Stimulated activated CD4-positive, alpha-beta T cell treated with anti-CD3 and anti-CD28 coated beads, Interleukin-12 subunit alpha, Interleukin-12 subunit beta, amount 100 ng/mL, for 4 hours (primary cell): ENCODE measurements at places on chromosomes 12 and 14.

GRCh38 chr14:28012629-28013415 lies 753.8 kb upstream of the FOXG1 start:
- DNase-seq: no peak

DNA sequence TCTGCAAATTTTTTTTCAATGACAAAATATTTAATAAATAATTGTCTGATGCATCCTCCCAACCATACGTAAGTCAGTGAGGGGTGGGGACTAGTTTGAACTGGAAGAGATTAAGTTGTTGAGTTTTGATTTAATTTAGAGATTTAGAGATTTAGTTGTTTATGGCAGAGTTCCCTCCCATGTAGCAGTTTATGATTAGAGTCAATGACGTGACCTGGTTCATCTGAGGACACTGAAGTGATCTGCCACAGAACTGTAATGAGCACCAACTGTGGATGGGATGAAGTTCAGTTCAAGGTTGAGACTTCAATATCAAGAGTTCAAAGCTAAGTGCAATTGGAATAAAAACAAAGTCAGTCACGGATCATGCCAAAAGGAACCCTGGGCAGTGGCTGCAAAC lies 609.3 kb downstream of the NOVA1 start:
- DNase-seq: no peak

DNA sequence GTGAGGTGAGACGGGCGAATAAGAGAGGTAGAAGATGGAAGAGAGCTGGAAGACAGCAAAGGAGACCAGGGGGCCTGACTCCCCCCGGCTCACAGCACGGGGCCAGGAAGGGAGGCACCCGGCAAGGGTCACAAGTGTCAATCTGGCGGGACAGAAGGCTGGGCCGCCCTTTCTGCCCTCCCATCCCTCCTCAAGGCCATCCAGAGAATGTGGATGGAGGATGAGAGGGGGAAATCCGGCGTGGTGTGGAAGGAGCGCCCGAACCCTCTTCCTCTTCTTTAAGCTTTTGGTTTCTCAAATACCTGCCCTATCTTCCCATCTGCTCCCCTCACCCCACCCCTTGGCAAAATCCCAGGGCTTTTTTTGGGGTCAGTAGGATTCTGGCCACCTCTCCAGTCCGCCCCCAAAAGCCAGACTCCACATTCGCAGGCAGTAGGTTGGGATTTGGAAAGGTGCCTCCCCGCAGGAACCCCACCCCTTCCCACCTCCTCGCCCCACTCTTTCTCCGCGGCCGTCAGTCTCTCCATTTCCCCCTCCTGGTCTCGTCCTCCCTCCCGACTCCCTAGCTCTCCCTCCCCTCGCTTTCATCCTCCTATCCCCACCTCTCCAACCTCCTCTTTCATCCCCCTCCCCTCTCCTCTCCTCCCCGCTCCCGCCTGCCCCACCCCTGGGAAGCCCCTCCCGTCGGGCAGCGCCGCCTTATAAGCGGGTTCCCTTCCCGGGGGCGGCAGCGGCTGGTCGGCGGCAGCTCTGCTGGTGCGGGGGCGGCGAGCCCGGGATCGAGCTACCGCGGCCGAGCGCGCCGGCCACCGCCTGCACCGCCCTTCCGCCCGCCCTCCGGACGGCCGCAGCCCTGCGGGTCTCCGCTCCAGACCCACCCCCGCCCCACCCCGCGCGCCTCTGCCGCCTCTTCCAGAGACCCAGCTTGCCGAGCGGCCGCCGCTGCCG lies at the start of gene PTMS:
Gene PTMS, plus strand, starts transcription at position 730 of the 948 bp plus-strand sequence. CDS start 343 bp downstream, outside the sequence.
- no peak for DNase-seq

GRCh38 chr12:79155683-79156082 lies 291.1 kb downstream of the SYT1 start:
- DNase-seq: no peak

DNA sequence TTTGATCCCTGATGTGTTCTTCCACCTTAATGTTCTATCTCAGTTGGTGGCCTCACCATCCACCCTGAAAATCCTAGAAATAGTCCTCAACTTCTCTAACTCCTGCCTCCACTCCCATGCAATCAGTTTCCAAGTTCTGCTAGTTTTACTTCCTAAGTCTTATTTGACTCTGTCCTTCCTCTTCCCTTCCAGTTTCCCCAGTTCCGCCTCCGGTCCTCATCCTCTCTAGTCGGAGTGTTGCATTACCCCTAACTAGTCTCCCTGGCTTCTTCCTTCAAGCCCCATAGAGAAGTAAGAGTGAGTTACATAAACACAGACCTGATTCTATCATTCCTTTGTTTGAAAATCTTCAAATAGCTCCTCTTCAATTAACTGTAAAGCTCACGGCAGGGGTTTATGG lies 236.5 kb downstream of the GXYLT1 start:
- DNase-seq: no peak

DNA sequence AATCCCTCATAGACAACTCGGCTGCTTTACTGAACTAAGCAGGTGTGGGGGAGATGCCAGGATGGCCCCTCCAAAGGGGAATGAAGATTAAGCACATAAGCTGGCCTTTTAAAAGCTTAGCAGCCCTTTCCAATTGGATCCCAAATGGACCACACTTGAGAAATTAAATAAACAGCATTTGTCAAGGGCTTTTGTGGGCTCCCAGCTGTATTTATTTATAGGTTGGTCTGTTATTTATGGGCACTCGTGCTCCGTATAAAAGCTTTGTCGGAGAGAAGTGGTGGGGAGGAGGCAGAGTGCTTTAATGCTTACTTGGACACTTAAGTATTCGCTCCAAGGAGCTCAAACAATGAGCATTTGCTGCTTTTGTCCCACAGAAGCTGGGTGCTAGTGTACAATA lies 580.2 kb downstream of the MED13L start:
- DNase-seq: no peak

DNA sequence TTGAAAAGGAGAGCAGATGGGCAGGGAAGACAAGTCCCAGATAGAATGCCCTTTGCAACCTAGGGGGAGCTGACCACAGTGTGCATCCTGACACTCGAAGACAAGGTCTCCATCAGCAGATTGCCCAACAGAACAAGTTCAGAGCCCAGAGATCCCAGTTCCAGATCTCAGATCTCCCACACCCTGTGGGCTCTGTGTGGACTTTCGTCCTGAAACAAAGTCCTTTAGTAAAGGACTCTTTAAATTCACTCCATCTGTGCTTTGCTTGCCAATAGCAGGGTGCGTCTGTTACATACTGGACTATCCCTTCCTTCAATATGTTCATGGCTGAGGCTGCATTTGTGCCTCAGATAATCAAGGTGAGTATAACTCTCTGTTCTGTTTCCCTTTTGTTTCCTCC lies 8.7 kb upstream of the C1RL start:
- DNase-seq: no peak

DNA sequence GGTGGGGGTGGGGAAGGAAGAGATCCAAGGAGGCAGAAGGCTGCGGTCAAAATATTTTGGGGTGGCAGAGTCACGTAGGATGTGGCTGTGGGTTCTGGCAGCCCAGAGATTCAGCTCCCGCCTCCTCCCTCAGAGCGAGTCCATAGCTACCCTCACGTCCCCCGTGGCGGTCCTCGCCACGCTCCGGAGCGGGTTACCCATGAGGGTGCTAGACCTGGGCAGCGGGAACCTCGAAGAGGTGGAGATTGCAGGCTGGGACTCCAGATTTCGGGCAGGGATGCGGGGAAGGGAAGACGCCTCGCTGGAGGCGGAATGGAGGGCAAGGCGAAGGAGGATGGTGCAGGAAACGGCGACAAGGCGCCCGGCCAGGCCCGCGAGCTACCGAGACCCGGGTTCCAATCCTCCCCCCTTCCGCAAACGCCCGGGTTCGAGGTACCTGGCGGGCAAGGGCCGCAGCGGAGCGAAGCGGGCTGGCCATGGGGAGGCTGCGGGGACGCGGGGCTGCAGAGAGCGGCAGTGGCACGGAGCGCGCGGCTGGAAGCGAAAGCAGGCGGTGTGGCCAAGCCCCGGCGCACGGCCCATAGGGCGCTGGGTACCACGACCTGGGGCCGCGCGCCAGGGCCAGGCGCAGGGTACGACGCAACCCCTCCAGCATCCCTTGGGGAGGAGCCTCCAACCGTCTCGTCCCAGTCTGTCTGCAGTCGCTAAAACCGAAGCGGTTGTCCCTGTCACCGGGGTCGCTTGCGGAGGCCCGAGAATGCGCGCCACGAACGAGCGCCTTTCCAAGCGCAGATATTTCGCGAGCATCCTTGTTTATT lies 46.2 kb downstream of the BCAT1 start:
- DNase-seq: peak; percentile 9

- DNase-seq: peak; percentile 58
Observed at GRCh38 chr14:67571275-67571990, 28.6 kb downstream of the PIGH start.

DNA sequence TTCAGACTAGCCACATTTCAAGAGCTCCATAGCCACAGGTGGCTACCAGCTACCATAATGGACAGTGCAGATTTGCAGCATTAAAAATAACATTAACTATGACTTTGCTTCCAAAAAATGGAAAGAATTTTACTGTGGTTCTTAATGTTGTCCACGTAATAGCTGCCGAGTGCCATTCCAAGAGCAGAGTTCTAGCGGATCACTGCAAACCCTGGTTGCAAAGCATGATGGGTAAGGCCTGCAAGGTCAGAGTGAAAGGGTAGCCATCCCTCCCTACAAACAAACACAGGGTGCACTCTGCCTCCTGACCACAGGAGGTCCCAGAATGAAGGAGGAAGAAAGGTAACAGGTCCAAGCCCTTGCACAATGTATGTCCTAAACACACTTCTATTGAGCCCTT lies 157.6 kb downstream of the DPF3 start:
- DNase-seq: no peak

- no peak for DNase-seq
Observed at GRCh38 chr14:74582910-74583581, 29.0 kb downstream of the LTBP2 start.

GRCh38 chr12:7154901-7155470 lies 24.8 kb downstream of the CLSTN3 start:
- DNase-seq: no peak

- no peak for DNase-seq
Observed at GRCh38 chr12:86623267-86623666, 367.1 kb upstream of the MGAT4C start.

DNA sequence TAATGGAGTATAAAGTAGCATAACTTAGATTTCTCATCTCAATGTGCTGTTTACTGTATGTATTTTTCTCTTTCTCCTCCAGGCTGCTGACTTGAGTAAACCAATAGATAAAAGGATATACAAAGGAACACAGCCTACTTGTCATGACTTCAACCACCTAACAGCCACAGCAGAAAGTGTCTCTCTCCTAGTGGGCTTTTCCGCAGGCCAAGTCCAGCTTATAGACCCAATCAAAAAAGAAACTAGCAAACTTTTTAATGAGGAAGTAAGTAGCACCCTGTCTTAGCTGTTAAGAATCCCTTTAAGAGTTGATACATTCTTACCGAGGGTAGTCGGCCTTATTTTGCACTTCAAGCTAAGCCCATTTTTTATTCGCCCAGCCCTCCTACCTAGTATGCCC lies 55.2 kb downstream of the WDR20 start:
- DNase-seq: no peak

DNA sequence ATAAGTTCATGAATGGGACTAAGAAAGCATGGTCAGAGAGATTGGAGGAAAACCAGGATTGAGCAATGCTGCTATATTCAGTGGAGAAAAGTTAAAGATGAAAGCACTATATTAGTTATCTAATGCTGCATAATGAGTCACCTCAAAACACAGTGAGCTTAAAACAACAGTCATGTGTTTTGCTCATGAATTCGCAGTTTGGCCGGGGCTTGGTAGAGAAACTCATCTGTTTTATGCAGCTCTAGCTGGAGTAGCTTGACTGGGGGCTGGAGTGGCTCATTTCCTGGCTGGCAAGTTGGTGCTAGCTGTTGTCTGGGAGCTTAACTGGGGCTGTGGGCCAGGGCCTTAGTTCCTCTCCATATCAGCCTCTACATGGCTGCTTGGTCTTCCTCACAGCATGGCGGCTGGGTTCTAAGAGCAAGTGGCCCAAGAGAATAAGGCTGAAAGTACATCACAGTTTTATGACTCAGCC lies 90.1 kb downstream of the ADCK1 start:
- DNase-seq: no peak

GRCh38 chr12:46388427-46389021 lies 16.0 kb upstream of the SLC38A2 start:
- no peak for DNase-seq

GRCh38 chr12:107490010-107490409 lies 195.6 kb upstream of the PWP1 start:
- no peak for DNase-seq

DNA sequence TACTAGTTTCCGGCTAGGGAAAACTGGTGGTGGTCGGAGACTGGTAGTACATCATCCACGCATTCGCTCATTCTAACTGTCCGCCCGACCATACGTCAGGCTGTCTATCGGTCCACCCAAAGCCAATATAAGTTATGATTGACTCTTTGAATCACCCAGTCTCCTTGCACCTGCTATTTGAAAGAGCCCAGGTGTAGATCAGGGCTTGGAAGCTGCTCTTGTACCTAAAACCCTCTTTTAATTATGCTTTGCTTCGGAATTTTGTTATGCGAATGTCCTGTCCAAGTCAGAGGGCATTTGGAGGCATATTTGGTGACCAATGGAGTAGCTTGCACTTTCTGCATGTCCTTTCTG lies 5.7 kb upstream of the NKX2-1 start:
- DNase-seq: no peak

- no peak for DNase-seq
Observed at GRCh38 chr12:107125833-107126232, 32.5 kb upstream of the CRY1 start.

GRCh38 chr12:65962921-65963861 lies 138.9 kb downstream of the HMGA2 start:
- DNase-seq: peak; percentile 0

DNA sequence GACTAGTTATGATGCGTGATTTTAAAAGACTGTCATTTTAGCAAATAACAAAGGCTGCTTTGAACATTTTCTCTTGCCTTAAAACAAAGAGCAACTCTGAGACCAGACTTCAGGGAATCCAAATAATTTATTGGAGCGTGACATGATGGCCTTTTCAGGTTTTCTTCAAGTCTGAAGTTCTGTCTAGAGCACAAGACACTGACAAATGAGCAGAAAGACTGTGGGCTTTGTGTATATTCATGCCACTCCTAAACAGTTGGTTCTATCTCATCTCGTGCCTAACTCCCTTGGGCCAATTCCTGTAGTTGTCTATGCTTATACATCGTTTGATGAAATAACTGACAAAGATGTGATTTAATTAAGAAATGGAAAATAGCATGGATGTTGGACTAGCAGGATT lies 47.5 kb downstream of the IFT81 start:
- no peak for DNase-seq

GRCh38 chr12:129230995-129231394 lies 377.7 kb downstream of the GLT1D1 start:
- no peak for DNase-seq

DNA sequence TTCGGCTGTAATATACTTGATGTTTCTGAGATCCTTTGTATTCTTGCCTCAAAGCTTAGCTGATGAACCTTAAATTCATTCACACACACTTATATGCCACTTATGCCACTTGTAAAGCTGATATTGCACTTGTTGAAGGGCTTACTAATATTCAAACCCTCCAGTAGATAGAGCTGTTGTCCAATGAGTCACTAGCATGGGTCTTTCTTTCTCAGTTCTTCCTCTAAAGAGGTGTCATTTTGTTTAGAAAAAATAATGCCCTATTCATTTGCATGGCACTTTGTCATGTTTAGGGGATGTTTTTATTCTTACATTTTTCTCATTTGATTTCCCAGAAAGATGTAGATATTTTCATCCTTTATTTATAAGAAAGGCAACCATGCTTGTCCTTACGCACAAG lies 56.4 kb downstream of the MON2 start:
- DNase-seq: no peak
